Mammary microvascular endothelial cell (primary cell): ENCODE measurements at places on chromosomes 4 and X. TPM values are rescaled to one million over a fixed set of nuclear protein-coding genes. Genes with fewer than 3 reads are reported as not detected.

CLTRN gene
- total RNA-seq = 0.07 and 0.10 TPM in 2 replicates

GATA1 gene
- not detected in 2 replicates for total RNA-seq

USP27X gene
- total RNA-seq = 1.1 and 2.5 TPM in 2 replicates

ZNF330 gene
- total RNA-seq = 22.9 and 23.0 TPM in 2 replicates

RPL34 gene
- 1,049 and 1,105 TPM in 2 replicates for total RNA-seq

PDCL2 gene
- total RNA-seq = not detected in 2 replicates

SNCA gene
- total RNA-seq = 67.6 and 68.1 TPM in 2 replicates

TMEM187 gene
- 7.5 and 7.8 TPM in 2 replicates for total RNA-seq

MTMR8 gene
- 0.05 and 1.3 TPM in 2 replicates for total RNA-seq

KLB gene
- total RNA-seq = under 0.01 TPM in 1 of 2 replicates, not detected in the other

RPS6KA6 gene
- 0.13 and 0.15 TPM in 2 replicates for total RNA-seq

SHOX gene
- total RNA-seq = under 0.01 and 0.10 TPM in 2 replicates

SSX3 gene
- not detected in 2 replicates for total RNA-seq

GPC4 gene
- 0.13 and 0.15 TPM in 2 replicates for total RNA-seq

LNX1 gene
- 2.8 and 3.0 TPM in 2 replicates for total RNA-seq

SLC10A4 gene
- total RNA-seq = not detected in 2 replicates

CXCL11 gene
- total RNA-seq = 4.4 and 4.7 TPM in 2 replicates

USO1 gene
- 47.6 and 52.8 TPM in 2 replicates for total RNA-seq

MTTP gene
- not detected in 2 replicates for total RNA-seq

IQSEC2 gene
- total RNA-seq = 5.5 and 7.1 TPM in 2 replicates

FSTL5 gene
- total RNA-seq = not detected in 2 replicates

BEX2 gene
- total RNA-seq = 0.73 and 1.7 TPM in 2 replicates

ARHGAP6 gene
- total RNA-seq = 0.10 TPM in 1 of 2 replicates, not detected in the other
